ENCODE measurements at places on chromosomes 2 and 18. TPM values are rescaled to one million over a fixed set of nuclear protein-coding genes. Genes with fewer than 3 reads are reported as not detected.

Gene NEURL3
- total RNA-seq: 0.40 TPM

Gene ASB18
- total RNA-seq: not detected

Gene ZEB2
- total RNA-seq: 27.7 TPM

Gene WDR54
- total RNA-seq: 19.3 TPM

Gene GREB1
- total RNA-seq: 0.94 TPM

- DNase-seq: peak; percentile 92
These were observed 21.2 kb downstream of the TEX44 start for GRCh38 chr2:231613663-231614558.

DNA sequence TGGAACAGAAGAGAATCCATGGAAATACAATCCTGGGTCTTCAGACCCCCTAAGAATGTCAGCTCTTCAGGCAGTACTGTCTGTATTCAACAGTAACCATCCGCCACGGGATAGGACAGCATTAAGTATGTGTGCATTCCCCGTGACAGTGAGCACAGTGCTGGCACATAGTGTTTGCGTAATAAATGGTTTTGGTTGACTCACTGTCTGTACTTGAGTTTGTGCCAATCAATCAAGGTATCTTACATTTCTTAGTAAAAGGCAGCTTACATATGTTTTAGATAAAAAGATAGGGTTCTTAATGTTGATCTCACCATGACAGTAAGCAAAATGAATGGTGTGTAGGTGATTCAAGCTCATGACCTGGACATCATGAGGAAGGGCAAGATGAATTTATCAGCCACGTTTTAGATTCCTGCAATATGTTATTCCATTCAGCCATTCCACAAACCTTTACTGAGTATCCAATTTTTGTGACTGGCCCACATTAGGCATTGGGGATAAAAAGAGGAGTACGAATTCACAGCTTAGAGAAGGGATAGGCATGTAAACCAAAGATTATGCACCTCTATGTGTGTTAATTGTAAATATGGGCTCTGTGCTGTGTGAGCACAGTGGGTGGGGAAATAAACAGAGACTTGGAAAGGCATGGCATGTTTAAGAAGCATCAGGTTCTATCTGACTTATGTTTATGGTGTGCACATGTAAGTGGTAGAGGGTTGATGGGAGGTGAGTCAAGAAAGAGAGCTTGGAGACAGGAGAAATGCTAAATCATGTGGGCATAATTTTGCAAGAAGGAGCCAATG lies 258.8 kb downstream of the SLC8A1 start:
- no peak for DNase-seq

DNA sequence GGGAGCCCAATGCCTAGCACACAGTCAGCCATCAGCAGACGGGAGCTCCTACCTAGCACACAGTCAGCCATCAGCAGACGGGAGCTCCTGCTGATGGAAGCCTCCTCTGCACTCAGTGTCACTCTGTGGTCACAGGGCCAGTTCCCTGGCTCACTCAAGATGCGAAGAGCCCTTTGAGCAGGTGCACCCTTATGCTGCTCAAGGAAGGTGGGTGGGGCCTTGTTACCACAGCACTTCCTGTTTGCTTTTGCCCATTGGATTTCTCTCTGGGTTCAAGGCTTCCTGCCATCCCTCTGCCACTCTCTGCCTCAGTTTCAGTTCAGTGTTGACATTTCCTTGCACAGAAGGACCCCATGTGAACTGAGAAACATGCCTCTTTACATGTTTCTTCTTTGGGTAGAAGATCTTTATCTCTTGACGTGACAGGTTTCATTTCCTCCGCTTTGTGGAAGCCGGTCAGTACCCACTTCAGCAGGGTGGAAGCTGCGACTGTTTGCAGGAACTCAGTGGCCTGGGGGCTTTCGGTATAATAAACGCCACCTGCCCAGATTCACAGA lies 11.6 kb downstream of the TRIB2 start:
- no peak for DNase-seq

DNA sequence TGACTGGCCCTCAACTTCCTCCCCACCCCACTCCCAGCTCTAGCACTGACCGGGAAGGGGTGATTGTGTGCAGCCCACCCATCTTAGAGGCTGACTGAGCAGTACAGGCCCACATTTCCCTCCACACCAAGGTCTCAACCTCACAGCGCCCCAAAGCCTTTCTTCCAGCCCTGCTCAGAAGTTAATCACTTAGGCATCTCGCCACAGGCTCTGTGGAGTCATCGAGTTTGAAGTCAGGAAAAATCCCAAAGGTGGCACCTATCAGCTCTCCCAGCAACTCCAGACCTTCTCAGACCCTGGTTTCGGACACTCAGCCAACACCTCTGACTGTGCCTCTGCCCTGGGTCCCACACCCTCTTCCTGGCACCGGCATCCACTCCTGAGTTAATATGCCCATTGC lies 43.0 kb upstream of the GLI2 start:
- no peak for DNase-seq

GRCh38 chr2:196917802-196918201 lies 8.7 kb downstream of the PGAP1 start:
- DNase-seq: no peak

GRCh38 chr2:229433351-229433750 lies 162.3 kb upstream of the PID1 start:
- DNase-seq: no peak

GRCh38 chr2:7097353-7097895 lies 180.2 kb downstream of the RNF144A start:
- peak; percentile 65 for DNase-seq

DNA sequence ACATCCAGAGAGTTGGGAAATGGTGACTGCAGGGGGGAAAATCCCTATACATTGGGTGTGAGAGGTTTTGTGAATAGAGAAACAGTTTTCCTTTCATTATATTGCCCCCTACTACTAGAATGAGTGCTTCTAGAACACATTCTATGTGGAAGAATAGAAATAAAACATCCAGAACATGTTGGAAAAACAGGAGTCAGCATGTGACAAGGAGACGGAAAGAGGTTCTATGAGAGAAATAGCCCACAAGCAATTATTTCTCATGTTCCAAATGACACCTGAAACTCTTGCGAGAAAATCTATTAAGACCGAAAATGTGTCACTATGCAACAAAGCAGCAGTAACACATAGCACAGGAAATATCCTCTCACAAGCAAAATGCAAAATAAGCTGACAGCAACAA lies 202.7 kb upstream of the SPOPL start:
- no peak for DNase-seq

DNA sequence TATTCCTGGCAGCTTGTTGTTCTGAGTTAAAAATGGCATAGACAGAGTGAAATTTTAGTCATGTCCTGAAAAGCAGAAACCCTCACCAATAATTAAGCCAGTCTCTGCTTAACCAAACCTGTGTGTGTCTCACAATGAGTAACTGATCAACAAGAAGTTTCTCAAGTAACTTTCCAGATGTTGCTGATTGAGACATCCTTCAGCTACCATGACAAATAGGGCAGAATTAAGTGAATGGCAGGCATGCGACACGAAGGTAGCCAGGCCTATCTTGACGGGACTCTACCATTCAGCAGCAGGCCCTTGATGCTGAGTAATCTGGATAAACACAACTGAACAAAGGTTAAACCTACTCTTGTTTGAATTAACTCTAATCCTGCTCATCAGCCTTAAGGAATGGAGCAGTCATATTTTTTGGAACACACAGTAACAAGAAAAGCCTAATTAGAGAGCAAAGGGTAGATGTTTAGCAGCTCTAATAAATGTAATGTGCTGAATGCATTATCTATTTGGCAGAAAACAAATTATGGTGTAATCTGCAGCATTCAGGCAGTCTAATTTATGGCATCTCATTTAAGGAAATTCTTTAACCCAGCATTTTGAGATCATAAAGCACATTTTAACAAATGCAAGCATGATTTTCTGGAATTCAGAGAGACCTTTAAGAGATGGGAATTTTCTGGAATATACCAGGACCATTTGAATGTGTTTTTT lies 159.5 kb upstream of the EPHA4 start:
- DNase-seq: no peak

DNA sequence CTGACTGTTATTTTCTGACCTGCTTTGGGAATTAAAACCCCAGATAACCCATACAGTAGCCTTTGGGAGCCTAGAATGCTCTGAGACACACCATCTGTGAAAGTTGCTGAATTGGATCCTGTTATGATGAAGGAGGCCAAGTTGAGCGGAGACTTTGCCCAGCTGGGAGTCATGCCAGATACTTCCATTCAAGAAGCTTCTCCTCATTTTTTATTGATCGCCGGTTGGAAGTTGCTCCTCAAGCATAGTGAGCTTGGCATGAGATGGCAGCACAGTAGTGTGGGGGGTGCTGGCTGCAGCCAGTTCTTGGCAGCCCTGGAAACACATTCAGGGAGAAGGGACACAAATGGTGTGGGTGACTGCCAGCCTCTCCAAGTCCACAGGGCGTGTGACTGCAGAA lies 270.7 kb upstream of the NRP2 start:
- peak; percentile 65 for DNase-seq

Data from thyroid gland (tissue), 4 donors.